Umbilical cord (tissue), 2 donors: ENCODE measurements at places on chromosomes 11 and 22. TPM values are rescaled to one million over a fixed set of nuclear protein-coding genes. Genes with fewer than 3 reads are reported as not detected.

GRCh38 chr11:126878913-126879482 is 121.6 kb downstream of the KIRREL3 start:
- no peak for DNase-seq

- no peak for DNase-seq
These were observed 20.6 kb downstream of the BCR start for GRCh38 chr22:23200898-23201297.

GRCh38 chr22:29309332-29310064 is 3.0 kb downstream of the GAS2L1 start:
- no peak for DNase-seq

GRCh38 chr22:38355275-38355674 is 38.0 kb upstream of the CSNK1E start:
- DNase-seq = no peak

DNA sequence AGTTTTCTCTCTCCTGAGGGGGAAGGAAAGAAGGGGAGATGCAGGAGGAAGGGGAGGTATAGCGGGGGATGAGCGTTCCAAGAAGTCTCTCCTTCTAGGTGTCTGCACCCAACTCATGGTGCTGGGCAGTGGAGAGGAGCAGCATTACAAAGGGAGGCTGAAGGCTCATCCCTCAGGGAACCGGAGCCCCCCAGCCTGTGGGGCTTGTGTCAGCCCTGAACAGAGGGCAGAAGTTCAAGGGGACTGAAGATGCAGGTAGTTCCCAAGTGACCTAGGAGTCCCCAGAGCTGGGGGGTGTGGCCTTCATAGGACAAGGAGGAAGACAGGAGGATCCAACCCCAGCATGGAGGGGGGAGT is 1.8 kb downstream of the C11orf68 start:
- DNase-seq = no peak

DNA sequence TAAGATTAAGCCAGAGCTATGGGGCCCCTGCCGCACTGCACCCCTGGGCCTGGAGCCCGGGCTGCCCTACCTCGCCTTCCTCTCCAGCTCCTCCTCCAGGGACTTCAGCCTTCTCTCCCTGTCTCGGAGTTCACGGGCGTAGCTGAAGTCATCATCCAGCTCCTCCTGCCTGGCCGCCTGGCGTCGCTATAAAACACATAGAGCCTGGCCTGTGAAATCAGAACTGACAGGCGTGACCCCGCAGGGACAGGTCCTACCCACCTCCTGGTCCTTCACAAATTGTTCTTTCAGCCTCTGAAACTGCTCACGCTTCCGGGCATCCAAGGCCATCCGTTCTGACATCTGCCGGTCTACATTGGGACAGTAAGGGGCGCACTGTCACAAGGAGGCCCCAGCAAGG is 20.8 kb downstream of the TUBGCP6 start:
- no peak for DNase-seq

Gene OR4X2
- total RNA-seq = not detected

DNA sequence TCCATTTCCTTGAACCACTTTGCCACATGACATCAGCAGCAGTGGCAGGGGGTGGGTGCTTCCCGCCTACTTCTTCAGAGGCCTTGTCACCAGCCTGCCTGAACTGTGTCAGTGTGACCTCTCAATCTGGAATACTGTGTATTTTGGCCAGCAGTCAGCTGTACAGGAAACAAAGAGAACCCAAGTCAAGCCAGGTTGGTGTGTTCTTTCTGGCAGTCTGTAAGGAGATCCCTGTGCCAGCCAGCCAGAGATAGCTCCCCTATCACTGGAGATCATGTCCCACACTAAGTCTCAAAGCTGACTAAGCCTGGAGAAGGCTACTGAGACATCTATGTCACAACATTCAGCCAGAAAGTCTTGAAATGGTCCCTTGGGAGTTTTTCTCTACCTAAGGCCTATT is 142.1 kb downstream of the TRPC6 start:
- no peak for DNase-seq

DNA sequence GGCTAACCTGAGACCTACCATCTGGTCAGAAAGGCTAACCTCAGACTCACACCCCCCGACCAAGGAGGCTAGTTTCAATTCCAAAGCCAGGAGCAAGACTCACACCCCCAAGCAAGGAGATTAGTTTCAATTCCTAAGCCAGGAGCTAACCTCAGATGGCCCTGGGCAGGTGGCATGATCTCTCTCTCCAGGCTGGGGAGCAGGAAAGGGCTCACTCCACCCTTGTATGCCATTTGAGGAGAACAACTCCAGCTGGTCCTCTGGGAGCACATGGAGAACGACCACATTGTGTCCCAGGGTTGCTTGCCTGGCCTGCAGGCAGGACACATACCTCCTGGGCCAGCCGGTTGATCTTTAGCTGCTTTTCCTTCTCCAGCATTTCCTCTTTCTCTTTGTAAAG is 32.6 kb downstream of the USH1C start:
- no peak for DNase-seq

DNA sequence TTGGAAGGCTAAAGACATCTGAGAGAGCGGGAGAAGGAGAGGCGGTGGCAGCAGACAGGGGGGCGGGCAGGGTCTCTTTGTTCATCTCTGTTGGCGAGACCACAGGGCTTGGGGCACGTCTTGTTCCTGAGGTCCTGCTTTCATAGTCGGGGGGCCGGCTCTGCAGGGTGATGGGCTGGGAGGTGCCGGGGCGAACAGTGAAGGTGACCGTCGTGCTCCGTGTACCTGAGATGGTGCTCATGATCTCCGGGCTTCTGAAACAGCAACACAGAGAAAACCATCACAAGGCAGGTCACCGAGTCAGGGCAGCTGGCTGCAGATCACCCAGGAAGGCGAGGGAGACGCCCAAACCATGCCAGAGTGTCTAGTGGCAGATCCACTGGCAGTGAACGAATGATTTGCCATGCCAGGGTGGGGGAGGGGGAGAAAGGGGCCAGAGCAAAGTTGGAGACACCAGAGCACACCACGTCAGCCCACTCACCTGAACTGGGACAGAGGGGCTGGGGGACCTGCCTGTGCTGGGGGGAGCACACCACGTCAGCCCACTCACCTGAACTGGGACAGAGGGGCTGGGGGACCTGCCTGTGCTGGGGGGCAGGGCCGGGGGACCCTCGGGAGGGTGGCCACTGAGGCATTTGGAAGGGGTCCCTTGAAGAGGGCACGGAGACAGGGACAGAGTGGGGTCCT is 75.0 kb downstream of the CTTN start:
- DNase-seq = no peak

DNA sequence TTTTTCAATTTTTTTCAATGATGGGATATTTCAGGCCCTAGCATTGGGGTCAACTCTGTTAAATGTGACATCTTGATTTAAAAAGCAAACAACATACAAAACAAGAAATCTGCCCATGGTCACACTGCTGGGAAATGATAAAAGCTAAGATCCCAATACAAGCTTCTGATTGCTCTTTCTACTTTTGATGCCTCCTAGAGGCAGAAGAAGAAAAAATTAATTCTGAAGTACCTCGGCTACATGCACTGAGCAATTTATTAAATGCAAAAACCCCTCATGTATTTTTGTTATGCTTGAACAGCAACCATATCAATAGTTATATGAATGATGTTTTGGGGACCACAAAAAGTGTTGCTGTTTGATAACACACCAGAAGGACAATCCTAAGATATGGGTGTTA is 342.1 kb upstream of the NARS2 start:
- no peak for DNase-seq

DNA sequence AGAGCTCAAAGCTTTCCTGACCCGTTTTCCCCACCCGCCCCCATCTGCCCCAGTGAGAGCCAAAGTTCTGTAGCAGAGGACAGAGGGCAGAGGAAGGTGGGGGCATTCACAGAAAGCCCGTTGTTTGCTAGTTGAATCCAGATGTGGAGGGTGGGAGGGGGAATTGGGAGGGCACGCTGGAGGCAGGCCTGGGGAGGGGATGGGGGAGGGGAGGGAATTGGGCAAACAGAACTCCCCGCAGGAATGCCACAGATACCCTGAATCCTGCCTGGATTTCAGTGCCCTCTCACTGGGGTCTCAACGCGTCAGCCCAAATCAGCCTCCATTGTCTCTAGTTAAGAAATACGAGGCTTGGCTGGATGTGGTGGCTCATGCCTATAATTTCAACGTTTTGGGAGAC is 12.9 kb upstream of the OAF start:
- no peak for DNase-seq

- no peak for DNase-seq
These were observed 115.5 kb upstream of the CCDC90B start for GRCh38 chr11:83401506-83402225.

Gene PGR
- total RNA-seq = 14.0 TPM

DNA sequence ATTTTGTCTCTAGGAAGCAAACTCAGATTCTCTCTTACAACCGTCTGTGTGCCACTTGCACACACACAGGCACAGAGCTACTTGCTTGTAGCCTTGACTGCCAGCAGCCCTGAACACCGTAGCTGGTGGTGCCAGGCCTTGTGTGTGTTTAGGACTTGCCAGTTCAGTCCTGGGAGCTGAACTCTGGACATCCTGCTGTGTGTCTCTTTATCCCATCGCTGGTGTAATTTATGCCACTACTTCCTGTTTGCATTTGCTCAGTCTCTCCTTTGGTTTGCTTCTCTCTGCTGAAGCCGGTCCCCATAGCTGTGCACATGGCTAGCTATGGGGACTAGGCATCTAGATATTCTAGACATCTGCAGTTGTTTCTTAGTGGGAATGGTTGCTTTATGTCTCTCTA is 24.0 kb downstream of the MARK2 start:
- DNase-seq = no peak

DNA sequence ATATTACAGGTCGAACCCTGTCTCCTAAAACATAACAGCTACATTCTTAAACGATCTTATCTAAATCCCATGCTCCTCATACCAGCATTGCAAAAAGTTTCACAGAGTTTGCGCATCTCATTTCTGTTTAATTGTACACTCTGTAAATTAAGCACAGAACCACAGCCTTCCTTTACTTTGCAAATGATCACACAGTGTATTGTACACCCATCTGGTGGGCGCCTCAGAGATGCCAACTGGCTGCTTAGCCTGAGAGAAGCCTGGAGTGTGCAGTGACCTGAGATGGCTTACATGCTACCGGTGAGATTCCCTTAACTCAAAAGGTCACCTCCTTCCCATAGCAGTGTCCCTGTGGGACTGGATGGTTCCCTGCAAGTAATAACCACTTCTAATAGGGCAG is 1077.3 kb downstream of the OPCML start:
- DNase-seq = no peak

Gene PHLDA2
- total RNA-seq = not detected

- no peak for DNase-seq
These were observed 2.3 kb downstream of the FIBP start for GRCh38 chr11:65885808-65886536.

GRCh38 chr11:32830413-32830738 is 649 bp downstream of the PRRG4 start:
- peak; percentile 44 for DNase-seq

- peak; percentile 79 for DNase-seq
These were observed 11.1 kb downstream of the GRK2 start for GRCh38 chr11:67277231-67277961.

Gene SEC14L6
- total RNA-seq = 2.4 TPM

- no peak for DNase-seq
These were observed 5.1 kb downstream of the FBLN1 start for GRCh38 chr22:45507798-45508197.

DNA sequence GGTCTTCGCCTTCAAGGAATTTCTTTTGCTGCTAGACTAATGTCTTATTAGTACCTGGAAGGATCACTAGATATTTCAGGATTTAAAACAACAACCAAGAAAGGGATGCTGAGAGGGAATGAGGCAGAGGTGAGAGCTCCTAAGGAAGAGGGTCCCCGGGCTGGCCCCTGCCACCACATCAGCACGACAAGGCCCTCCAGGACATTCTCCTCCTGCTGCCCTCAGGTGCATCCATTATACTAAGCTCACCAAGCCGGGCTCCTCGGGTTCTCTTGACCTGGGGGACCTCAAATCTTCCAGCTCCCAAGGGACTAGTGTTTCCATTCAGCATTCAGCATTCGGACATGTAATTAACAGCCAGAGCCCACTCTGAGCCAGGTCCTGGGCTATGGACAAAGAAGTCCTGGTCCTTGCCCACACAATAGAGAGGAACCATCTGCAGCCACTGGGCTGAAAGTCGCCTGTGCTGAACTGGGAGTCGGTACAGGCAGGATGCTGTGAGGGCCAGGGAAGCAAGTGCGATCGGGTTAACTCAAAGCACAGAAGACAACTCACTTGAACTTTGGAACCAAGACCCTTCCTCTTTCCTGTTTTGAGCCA is 29.4 kb upstream of the OAF start:
- DNase-seq = no peak

DNA sequence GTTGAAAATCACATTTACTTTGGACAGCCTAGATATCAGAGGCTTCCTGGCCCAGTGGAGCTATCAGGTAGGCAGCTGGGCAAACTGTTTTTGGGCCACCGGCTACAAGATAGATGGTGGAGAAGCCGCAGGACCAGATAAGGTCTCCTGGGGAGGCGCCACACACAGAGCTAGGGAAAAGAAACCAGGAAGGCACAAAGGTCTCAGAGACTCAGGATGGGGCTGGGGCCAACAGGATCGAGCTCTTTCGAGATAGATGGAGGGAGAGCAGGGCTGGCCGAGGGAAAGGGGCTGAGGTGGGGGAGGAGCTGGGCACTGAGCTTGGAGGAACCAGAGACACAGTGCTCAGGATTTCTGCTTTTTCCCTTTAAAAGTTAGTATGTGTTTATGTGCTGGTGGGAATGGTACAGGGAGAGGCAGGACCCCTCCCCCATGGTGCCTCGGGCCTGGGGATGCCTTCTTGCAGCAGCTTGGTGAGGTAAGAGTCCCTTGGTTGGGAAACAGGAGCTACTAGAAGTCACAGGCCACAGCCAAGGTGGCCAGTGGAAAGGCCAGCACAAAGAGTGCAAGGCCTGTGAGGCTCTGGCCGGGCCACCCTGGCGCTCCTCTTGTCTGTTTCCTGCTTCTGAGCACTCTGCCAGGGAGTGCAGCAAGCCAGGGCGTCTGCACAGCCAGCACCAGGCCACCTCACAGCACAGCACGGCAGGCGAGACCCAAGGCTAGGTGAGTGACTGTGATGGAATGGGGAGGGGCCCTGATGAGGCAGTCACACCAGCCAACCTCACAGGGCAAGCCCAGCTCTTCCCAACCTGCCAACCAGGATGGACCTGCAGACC is 11.5 kb upstream of the NAP1L4 start:
- no peak for DNase-seq

- DNase-seq = no peak
These were observed 332 bp downstream of the TEAD1 start for GRCh38 chr11:12674571-12674935.

- DNase-seq = no peak
These were observed 87.2 kb downstream of the PLEKHA7 start for GRCh38 chr11:16926883-16927626.

DNA sequence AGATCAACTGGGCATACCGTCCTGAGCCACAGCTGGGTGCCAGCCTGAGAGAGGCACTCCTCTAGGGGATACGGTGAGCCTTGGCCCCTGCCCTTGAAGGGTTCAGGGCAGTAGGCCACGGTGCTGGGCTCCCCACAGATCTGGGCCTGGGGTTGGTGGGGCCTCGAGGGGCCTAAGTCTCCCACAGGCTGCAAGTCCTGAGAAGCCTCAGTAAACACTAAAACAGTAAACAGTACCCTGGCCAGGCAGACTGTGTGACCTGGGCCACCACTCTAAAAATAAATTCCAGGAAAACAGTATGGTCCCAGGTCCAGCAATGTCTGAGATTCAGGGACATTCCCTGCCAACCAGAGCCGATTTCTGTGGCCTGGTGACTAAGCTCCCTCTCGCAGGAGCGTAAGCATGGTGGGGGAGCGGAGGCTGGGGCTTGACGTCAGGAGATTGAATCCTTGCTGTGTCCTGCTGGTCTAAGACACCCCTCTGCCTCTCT is 2.3 kb upstream of the RHOD start:
- no peak for DNase-seq

Gene ANO9
- total RNA-seq = 5.1 TPM

Gene ELFN2
- 0.24 TPM for total RNA-seq
